ENCODE measurements at places on chromosomes 2 and 18. TPM values are rescaled to one million over a fixed set of nuclear protein-coding genes. Genes with fewer than 3 reads are reported as not detected.

DNA sequence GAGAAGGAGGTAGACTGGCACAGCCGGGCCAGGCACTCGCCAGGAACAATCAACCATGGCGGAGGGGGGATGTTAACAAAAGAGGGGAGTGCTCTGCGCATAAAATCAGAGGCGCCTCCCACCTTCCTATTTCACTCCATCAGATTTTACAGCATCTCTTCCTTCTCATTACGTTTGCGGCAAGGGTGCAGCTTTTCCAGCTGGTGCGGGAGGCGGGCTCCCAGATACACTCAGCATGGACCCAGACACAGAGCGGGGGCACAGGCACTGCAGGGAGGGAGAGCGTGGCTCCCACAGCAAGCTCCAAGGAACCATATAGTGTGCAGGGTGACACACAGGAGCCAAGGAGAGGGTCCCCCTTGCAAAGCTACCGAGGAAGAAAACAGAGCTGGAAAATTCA is 176.3 kb downstream of the EIPR1 start:
- H3K27me3 ChIP-seq: no peaks in the 10 kb centered on the region
- no peak overlapping the region for H3K27ac ChIP-seq
- no peaks in the 10 kb centered on the region for H3K36me3 ChIP-seq
- DNase-seq: no peak
- no peak overlapping the region for H3K4me3 ChIP-seq
- H3K4me1 ChIP-seq: no peaks in the 10 kb centered on the region

The NAT8 gene
- not detected for total RNA-seq

GRCh38 chr2:119009110-119009509 is 67.1 kb downstream of the MARCO start:
- no peaks in the 10 kb centered on the region for H3K36me3 ChIP-seq
- H3K4me3 ChIP-seq: no peak overlapping the region
- H3K27me3 ChIP-seq: no peaks in the 10 kb centered on the region
- DNase-seq: no peak
- H3K4me1 ChIP-seq: no peaks in the 10 kb centered on the region

The FSHR gene
- not detected for total RNA-seq

The RAD51AP2 gene
- total RNA-seq: not detected

Data from thoracic aorta (tissue), 2 donors.